Astrocyte of the cerebellum (primary cell): ENCODE measurements at places on chromosomes 12 and 14.

DNA sequence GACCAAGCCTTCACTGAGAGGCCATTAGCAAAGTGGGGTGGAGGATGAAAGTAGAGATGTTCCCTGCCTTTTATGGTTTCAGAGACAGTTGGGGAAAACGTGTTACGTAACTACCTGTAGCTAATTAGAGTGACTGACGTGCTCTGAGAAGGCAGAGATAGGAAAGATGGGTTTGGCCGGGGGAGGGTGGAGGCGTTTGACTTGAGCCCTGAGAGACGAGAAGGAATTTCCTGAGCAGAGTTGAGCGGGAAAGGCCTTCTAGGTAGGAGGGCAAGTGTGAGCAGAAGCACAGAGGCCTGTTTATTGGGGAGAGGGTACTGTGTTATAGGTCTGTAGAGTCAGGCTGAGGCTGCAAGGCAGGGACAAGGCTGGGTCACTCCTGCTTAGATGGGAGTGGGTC is 8.6 kb downstream of the TUNAR start:
- no peak for DNase-seq

GRCh38 chr12:44771485-44772021 is 104.6 kb downstream of the NELL2 start:
- no peak for DNase-seq

DNA sequence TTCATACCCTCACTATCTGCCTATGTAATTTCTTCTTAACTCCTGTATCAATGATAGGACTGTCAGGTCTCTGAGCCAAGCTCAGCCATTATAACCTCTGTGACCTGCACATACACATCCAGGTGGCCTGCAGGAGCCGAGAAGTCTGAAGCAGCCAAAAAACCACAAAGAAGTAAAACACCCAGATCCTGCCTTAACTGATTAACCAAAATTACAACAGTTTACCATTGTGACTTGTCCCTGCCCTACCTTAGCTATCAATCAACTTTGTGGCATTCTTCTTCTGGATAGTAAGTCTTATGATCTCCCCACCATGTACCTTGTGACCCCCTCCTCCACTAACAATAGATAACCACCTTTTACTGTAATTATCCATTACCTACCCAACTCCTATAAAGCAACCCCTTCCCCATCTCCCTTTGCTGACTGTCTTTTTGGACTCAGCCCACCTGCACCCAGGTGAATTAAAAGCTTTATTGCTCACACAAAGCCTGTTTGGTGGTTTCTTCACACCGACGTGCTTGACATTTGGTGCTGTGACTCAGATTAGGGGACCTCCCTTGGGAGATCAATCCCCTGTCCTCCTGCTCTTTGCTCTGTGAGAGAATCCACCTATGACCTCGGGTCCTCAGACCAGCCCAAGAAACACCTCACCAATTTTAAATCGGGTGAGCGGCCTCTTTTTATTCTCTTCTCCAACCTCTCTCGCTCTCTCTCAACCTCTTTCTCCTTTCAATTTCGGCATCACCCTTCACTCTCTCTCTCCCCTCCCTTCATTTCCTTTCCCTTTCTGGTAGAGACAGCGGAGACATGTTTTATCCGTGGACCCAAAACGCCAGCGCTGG is 11.5 kb upstream of the LGMN start:
- DNase-seq, result no peak

- DNase-seq, result no peak
Measured at GRCh38 chr12:28578833-28579252, 388.6 kb downstream of the CCDC91 start.

GRCh38 chr12:100189636-100190394 is 10.8 kb upstream of the ACTR6 start:
- DNase-seq, result no peak

DNA sequence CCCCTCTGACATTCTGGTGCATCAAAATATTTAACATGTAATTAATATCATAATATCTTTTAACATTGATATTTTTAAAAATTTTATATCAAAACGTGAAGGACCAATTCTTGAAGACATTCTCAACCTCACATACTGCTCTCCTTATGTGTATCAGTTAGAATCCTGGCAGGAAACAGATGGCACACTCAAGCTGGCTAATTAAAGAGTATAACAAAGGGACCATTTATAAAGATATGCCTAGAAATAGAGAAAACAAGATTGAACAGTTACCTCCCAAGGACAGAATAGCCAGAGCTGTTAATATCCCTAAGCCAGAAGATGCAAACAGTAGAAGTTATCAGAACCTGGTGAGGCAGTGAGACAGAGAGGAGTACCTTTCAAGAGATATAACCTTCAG is 368.7 kb downstream of the NELL2 start:
- DNase-seq, result no peak

- DNase-seq, result no peak
Measured at GRCh38 chr14:84688297-84689025, 841.5 kb upstream of the FLRT2 start.

DNA sequence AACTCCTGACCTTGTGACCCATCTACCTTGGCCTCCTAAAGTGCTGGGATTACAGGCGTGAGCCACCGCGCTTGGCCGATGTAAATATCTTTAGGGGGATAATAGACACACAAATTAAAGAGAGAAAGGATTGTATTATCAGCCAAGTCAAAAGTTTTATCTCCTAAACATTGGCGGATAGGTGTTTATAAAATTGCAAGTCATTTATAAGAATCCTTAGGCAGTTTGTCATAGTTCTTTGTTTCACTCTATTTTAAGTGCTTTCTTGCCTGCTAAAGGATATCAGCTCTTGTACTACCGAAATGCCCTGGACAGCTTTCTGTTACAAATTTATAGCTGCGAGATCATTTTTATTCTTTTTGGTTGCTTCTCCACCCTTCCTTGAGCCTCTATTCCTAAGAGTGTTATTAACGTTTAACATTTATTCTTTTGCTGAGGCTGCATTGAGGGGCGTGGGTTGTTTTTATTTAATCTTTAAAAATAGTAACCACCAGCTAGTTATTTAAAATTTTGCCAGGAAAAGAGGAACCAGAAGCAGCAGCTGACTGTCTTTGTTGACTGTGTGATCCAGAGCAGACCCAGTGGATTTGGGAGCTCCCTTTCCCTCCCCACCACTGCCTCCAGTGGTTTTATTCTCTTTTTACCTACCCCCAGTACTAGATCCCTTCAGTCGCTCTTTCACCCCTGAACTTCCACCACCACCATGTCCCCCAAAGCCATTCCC is 106.4 kb downstream of the DIP2B start:
- DNase-seq, result no peak

DNA sequence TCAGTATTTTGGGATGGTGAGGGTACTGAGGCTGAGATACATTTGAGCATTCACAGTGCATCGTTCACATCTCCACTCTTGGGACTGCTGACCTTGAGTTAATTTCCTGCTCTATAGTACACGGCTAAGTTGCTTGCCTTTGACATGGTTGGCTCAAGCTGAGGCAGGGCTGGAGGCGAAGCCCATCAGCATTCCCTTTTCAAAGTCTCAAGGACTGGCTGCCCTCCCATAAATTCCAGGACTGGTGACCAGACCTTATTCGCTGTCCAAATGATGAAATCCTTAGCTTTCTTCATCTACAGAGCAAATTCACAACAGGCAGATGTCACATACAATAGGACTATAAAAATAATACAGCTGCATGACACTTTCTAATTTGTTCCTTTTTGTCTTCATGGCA is 85.9 kb downstream of the SSPN start:
- no peak for DNase-seq

GRCh38 chr14:58563978-58564377 is 73.8 kb upstream of the DACT1 start:
- DNase-seq, result no peak

- no peak for DNase-seq
Measured at GRCh38 chr14:56173365-56173922, 55.2 kb downstream of the PELI2 start.

DNA sequence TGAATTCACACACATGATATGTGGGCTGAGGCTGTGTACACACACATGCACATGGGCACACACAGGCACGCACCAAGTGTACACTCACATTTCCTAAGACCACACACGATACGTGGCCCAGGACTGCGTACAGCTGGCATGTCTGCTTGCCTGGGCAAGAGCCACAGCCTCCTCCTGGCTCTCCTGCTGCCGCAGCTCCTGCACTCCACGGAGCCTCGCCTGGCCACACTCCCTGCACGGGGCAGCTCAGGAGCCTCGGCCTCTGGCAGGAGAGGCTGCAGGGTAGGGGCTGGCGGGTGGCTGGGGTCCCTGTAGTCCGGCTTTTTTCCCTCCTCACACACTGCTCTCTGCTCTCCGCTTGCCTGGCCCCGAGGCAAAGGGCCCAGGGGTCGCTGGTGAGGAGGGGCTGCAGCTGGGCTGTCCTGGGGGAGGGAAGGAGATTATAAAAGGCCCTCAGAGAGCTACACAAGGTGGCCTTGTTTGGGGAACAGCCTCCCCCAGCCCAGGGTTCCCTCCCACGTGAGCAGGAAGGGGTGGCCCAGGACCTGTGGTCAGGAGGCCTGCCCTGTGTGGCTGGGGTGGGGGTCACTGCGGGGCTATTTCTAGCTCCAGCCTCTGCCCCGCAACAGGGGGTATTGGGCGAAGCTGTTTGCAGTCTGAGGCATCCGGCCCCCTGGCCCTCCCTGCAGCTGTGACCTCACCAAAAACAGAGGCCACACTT is 89.0 kb upstream of the SFSWAP start:
- DNase-seq, result no peak

DNA sequence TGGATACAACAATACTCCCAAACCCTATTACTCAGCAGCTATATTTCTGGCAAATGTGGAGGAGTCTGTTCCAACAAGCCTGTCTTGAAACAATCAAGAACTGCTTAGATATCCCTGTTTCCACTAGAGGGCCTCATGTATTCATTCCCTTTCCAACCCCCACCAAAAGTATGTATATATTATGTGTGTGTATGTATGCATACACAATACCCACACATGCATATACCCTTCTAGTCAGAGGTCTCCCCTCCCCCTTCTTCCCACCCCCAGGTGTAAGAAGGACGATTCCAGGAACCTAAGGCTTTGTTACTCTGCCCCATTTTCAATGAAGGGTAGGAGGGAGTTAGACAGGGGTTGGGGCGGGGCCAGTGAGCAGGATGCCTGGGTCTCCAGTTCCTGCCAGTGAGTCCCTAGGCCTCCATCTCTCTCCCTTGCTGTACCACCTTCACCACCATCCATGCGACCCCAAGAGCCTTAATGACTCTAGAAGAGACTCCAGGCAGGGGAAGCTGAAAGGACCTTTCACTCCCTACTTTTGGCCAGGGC is at the start of gene DGKA:
Gene DGKA (plus strand): TSS at position 392 of the 546 bp plus-strand sequence. CDS start 5,342 bp downstream, outside the sequence.
- peak; percentile 53 for DNase-seq

- DNase-seq, result no peak
Measured at GRCh38 chr14:87386524-87386923, 606.5 kb downstream of the GALC start.

DNA sequence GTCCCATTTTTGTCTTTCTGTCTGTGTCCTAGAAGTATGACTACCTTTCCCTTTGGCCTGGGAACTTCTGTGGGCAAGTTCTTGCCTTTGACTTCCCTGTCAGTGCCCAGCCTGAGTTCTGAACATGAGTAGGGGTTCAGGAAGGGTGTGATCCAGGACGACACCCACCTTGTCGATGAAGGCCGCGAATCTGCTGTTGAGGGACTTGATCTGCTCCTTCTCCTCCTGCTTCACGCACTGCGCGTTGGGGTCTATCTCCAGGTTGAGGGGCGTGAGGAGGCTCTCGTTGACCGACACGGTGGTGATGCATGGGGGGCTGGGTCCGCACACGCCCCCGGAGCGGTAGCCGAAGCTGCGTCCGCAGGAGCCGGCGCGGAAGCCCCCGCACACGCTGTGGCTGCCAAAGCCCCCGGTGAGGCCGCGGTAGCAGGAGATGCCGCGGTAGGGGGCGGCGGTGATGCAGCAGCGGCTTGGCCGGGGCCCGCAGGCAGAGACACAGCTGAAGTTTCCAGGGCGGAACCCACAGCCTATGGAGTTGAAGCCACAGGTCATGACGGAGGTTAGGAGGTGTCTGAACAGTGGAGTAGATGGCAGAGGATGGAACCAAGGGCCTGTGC is at the start of gene KRT83:
Gene KRT83 (minus strand): TSS at position 615 of the 617 bp plus-strand sequence. CDS start 63 bp downstream, at position 552.
- DNase-seq, result no peak

DNA sequence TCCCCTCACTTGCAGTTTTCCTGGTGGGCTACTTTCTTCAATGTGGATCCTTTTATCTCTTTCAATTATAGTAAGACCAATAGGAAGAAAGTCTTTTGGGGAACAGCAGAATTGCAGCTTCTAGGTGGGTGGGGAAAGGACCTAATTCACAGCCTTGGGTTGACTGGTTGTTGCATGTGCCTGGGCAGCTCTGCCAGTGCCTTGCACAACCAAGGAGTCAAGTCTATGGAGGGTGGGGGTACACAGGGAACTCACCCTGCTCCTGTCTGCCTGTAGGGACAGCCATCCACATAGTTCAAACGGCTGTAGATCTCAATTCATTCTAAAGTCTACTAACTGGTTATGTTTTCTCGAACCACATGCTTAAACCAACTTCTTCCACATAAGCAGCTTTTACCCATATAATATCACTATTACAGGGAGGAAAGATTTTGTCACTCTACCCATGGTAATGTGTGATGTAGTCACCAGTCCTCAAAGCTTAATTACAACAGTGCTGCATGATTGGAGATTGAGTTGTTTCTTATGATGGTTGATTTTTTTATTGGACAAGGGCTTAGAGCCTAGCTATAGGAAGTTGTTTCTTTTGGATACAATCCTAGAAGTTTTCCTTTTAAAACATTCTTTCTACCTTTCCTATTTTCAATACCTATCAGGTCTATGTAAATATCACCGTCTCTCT is 117.7 kb upstream of the FRMD6 start:
- DNase-seq, result no peak

DNA sequence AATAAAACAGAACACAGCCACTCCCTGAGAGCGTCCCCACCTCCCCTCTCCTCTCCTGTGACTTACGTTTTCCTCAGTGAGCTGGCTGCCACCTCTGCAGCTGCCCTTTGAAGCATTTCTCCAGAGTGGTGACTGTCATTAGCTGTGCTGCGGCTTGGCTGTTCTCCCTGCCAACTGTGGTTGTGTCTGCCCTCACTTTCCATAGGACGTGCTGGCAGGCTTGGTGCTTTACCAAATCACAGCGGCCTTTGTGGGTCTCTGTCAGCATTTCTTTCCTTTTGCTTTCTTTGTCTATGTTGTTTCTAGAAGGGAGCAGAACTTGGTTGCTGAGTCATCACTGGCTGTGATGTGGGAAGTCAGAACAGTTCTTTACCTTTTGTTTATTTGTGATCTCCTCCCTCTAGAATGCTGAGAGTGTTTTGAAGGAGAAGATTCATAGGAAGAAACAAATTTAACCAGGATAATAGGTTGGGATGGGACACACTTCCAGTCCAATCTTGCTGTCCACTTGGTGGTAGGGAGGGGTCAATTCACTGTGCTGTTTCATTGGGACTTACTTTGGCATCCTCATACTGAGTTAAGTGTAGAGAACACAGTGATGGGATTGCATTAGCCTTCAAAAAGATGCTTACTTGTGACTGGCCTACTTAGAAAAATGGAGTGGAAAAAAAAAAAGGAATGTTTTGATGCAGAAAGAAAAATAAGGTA is 88.2 kb downstream of the TMX1 start:
- peak; percentile 62 for DNase-seq

DNA sequence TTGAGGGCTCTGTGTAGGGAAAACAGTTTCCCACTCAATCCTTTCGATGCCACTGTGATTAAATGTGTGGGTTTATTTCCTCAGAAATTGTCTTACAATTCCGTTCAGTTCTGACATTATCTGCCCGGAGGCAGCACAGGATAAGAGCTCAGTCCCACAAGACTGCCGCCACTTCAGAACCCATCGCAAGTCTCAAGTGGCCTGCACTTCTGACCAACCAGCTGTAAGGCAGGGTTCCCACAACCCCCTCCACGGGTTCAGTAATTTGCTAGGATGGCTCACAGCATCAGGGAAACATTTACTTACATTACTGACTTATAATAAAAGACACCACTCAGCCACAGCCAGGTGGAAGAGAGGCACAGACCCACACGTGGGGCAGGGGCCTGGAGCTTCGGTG is 17.2 kb downstream of the BDKRB2 start:
- no peak for DNase-seq
